ENCODE measurements at places on chromosomes 7 and 10.

GRCh38 chr10:26090762-26091161 lies 125.8 kb upstream of the GAD2 start:
- no peak for DNase-seq

DNA sequence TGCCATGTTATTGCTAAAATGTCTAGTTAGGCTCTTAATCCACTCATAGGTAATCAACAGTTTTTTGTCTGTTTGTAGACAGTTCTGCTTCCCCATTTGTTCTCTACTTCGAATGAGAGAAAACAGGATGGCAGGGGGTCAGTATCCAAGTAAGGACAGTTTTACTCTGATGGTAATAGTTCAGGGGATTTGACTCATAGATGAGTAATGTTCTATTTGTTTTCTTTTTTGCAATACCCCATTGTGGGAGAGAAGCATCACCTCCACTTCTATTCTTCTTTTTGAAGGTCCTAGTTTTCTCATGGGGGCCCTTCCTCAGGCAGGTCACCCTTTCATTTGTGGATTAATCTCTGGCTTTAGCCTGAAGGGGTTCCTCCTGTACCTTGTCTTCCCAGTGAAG lies 13.9 kb downstream of the PCLO start:
- no peak for DNase-seq

DNA sequence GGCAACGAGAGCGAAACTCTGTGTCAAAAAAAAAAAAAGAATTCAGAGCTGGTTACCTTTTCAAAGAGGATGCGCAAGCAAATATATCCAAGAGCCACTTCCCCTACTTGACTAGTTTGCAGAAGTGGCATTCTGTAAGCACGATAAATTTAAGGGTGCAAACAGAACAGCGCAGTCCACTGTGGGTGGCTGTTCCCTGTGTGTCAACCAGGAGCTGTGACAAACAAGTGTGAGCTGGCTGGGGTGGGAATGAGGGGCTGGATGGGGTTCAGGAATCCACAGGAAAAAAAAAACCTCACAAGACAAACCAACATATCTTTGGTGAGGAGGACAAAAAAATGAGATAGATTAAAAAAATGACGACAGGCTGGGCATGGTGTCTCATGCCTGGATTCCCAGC lies 15.9 kb downstream of the GUSB start:
- no peak for DNase-seq

DNA sequence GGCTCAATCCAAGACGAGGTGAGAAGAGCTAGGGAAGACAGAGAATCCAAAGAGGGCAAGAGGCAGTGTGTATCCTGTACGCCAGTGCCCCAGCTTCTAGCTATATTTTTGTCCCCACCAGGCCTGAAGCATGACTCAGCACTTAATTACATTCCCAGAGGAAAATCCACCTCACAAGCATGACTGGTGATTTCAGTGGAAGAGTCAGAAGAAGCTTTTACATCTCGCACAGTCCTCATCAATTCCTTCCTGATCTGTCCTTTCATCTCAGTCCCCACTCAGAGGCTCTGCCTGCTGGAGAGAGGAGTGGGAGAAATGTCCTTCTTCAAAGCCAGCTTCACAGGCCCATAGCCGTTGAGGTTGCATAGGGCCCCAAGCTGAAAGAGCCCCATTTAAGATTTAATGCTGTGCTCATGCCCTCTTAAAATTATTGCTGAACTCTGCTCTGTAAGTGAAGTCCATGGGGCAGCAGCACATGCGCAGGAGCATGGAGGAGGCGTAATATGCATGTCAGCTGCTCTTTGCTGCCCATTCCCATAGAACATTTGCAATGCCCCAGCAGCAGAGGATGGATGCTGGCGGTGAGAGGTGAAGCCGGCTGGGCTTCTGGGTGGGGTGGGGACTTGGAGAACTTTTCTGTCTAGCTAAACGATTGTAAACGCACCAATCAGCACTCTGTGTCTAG lies 39.0 kb upstream of the AOAH start:
- no peak for DNase-seq

DNA sequence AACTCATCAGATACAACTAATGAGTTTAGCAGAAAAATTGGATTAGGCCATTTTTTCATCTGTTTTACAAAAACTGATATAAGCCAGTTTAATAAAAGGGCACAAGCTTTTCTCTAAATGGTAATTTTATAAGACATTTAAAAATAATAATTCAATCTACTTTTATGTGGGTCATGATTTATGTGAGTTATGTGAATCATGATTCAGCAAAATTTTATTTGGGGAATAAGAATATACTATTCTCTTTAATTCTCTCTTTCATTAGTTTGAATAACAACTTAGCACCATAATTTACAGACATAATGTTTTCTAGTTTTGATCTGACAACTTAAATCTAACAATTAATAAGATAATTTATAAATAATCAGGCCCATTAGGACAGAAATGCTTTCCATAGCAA lies 63.8 kb upstream of the TEX47 start:
- DNase-seq: no peak

- DNase-seq: no peak
Measured at GRCh38 chr10:110426294-110427181, 71.2 kb upstream of the DUSP5 start.

GRCh38 chr10:17562614-17563013 lies 54.6 kb downstream of the HACD1 start:
- DNase-seq: no peak

- no peak for DNase-seq
Measured at GRCh38 chr7:49850921-49851613, 77.6 kb downstream of the VWC2 start.
